ENCODE measurements at places on chromosomes 5 and 9.

DNA sequence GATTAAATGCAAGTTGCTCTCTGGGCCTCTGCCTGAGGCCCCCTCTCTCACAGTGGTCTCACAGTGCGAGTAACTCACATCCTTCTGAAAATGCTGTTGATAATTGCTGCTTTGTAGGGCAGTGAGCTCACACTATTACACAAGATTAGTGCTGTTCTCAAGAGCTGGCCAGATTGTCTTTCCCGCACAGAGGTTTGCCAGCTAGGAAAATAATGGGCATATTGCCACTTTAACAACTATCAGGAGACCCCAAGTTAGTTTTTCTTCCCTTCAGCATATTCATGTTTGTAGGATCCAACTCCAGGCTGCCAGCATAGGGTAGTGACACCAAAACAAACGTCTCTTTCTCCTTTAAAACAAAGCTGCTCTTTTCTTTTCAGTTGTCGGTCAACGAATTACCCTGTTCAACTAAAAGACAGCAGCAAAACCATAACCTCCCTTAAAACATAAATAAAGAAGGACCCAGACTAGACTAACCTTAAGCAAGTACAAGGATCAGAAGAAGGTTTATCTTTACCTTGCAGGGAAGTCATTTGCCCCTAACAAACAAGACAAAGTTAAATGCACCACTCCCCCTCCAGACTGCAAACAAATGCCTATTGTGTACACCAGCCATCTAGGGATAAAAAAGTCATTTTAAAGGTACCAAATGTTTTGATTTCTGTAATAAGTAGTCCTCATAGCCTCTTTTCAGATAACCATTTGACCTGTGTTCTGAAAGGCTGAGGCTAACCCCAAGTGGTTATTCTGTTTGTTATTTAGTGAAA, 91.4 kb downstream of the VCAN start:
- DNase-seq, result no peak

DNA sequence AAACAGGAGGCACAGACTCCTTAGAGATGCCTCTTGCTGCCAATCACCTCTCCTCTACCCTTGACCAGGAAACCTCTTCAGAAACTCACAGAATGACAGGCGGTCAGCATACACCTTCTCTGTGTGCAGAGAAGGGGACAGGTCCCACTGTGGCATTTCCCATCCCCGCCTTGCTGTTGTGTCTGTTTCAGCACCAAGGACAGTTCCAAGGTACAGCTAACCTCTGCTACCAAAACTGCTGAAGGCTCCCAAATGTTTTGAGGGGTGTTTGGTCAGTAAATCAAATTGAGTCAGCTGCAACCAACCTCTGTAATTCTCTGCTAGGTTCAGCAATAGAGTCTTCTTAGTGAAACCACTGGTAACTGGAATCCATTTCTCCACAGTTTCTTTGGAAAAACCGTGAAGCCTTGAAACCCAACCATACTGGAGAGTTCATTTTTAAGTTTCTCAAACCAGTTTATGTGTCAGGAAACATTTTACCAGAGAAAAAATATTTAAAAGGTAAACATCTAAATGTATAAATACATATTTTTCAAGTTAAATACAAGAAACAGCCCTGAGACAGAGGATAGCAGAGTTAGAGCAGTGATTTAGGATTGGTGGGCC, 122.0 kb downstream of the DRD1 start:
- DNase-seq, result no peak

DNA sequence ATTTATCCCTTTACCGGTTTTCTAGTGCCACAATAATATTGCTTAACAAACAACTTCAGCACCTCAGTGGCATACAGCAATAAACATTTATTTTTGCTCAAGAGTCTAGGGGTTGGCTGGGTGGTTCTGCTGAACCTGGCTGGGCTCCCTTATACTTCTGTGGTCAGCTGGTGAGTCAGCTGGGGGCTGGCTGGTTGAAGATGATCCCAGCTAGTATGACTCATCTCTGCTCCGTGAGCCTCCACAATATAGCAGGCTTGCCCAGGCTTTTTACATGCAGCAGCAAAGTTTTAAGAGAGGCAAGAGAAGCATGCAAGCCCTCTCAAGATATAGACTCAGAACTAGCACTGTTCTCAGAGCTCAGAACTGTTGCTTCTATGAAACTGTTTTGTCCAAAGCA, 523.5 kb upstream of the CLINT1 start:
- DNase-seq, result peak; percentile 42

DNA sequence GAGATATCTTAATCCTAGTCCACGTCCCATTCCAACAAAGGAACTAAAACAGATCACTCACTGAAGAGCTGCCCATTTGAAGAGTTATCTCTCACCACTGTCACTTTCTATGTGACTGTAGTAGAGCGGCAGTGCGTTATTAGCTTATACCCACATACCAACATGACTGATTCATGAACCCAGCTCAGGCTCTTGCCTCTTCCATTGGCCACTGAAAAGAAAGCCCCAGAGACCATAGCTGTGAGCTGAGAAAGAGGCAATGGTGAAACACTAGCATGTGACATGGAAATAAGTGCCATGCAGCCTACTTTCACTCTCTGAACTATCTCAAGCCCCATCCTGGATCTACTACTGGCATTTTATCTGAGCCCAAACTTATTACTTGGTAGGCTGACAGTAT, 151.7 kb upstream of the MOCS2 start:
- DNase-seq, result no peak

DNA sequence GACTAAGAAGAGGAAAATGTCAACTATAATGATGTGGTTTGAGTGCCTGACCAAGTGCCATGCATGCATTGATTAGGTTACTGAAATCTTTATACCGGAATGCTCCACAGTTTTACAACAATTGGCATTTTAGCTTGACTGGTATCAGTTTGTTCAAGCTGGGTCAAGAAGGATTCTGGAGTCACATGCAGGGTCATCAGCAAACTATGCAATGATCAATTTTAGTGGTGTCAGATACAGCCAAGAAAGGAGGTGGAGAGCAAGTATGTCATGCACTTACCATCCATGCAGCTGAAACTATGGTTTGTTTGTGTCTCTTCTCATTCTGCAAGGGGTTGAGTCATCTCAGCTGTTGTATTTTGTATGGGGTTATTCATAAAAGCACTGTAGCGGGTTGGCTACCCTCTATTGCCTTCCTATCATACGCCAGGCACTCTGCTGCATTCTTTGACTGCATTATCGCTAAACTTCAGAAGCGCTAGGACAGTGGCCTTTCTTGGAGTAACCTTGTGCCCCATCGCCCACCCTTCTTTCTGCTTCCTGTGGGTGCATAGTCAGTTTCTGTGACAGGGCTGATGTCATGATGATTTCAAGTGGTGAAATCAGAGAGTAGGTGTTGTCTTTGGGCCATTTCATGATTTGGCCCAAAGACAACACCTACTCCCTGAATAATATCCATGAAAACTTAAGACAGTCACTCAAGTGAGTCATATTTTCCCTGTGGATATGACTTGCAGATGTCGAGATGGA, 145.4 kb downstream of the MTX3 start:
- DNase-seq, result no peak

DNA sequence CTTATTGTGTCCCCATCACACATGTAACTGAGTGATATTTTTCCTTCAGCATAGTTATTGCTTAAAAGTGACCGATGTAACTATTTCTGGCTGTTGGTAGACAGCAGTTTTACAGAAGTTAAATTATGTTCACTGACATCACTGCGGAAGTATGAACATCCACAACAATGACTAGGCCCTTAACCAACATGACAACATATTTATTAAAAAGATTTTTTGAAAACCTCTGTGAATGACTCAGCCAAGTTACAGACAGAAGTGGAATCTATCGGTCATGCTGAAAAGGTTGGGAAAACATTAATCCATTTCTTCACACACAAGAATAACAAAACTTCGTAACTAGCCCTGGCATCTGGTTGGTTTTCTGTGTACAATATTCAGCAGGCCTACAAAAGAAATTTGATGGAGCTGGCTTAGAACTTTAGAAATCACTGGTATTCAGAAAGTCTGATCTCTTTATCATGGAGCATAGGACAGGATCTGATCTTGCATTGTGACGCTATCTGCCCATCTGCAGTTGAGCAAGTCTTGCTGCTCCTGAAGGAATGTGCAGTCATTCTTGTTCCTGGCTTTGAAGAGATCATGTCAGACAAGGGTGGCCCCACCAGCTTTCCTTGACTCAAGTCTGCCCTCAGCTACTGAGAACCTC, 6.5 kb downstream of the GLIS3 start:
- no peak for DNase-seq

- no peak for DNase-seq
These were observed 72.9 kb downstream of the EBF1 start for GRCh38 chr5:159026781-159027180.

DNA sequence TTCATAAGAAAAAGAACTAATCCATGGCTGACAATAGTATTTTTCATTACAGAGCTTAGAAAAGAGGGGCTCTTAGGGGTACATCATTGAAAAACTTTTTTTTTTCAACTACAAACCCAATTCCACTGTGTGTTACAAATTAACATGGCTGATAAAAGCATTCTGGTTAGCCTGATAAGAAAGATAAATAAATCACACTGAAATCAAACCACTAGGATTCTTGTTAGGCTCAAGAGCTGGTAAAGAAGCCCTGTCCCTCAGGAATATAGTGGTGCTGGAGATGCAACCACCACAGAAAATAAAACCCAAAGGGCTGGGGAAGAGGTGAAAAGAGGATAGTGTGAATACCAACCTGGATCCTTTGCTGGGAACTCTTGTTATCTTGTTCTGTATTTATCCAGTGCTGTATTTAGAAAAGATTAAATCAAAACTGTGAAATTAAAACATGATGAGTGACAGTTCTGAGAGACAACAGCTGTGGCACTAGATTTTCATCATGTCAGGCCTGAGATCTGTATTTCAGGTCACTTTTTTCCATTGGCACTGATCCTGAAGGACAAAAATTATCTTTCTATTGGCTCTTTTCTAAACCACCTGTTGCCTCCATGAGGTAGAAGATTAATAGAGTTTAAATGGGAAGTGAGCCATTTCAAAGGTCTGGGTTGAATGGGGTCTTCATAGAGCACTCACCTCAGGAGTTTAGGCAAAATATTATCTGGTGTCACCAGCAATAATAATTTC, 118.6 kb downstream of the ARRDC3 start:
- no peak for DNase-seq

DNA sequence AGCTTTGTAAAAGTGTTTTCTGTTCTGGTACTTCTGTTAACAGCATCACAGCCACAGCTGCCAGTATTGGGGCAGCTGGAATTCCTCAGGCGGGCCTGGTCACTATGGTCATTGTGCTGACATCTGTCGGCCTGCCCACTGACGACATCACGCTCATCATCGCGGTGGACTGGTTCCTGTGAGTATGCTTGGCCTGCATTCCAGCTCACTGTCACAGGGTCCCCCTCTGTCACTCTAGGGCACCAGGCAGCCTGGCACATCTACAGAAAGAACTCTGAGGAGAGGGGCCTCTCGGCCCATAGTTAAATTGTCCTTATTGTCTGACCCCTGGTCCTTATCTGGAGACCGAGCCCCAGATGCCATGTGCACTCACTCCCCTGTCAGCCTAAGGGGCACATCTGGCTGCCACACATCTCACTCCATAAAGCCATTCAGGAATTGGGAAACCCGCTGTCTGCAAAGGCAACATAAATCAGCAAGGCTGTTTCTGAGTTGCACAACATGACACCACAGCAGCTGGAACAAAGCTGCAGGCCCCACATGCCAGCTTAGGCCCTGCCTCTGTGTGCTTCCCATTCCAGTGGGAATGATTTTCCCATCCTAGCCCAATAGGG, 77.5 kb downstream of the SLC1A3 start:
- no peak for DNase-seq

DNA sequence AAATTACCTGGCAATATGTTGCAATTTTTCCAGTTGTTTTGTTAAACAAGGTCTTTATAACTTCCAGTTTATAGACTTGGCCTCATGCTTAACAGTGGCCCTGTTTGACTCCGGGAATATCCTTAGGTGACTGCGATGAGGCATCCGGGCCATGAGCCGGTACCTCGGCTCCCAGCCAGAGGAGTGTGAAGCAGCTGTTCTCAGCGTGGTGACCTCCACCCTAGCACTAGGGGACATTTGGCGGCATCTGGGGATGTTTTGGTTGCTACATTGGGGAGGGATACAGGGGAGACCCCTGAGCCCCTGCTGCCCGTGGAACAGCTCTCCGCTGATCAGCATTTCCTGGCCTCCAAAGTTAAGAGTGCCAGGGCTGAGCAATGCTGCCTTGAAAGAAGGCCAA, 533.4 kb downstream of the IRX1 start:
- DNase-seq, result no peak

DNA sequence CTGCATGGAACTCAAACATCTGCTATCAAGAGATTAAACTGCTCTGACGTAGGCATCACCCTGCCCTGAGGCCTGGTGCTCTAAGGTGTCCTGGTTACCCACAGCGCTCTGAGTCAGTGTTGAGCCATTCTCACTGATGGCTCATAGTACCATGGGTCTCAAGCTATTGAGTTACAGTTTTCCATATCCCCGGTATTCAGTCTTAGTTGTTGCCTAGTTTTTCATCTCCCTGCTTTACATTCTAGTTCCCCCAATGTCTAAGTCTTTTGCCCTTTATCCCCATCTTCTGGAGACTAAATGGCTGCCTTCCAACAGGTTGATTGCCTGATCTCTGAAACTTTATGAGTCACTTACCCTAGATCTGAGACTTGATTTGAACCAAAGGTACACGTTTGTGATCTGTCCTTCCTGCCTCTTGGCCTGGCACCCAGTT, 161.2 kb upstream of the PTGER4 start:
- no peak for DNase-seq

- DNase-seq, result no peak
These were observed 66.4 kb upstream of the PITX1 start for GRCh38 chr5:135100431-135100830.

DNA sequence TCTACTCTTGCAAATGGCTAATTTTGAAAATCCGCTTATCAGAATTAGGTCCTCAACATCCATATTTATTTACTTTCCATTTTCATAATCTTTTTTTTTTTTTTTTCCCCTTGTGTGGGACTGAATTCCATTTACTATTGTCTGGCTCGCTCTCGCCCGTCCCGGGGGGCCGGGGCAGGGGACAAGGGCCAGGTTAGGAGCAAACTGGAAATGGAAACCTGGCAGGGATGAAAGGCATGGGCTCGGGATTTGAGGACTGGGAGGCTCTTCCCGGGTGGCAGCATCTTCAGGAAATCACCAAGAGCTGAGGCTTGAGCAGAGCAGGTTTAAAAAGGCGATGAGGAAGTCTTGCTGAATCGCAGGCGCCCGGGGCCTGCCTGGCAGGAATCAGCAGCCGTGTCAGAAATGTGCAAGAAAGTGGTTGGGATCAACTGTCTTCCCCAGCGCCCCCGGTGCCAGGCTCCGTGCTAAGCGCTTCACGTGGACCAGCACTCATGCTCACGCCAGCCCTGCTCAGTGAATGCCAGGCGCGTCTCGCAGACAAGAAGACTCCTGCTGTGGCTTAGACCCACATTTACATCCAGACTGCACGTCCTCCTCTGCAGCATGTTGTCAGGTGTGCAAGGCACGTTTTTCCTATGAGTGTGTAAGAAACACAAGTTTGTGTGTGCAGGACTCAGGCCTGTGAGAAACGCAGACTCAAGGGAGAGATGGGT, 66.3 kb upstream of the UNC5A start:
- no peak for DNase-seq

GRCh38 chr9:132348676-132349075, 6.1 kb downstream of the SETX start:
- no peak for DNase-seq

Data from NCI-H82 (cell line).